ENCODE measurements at places on chromosomes 7 and 10.
A peak's percentile ranks its signal among the peaks of the same experiment; 100 is the strongest.

DNA sequence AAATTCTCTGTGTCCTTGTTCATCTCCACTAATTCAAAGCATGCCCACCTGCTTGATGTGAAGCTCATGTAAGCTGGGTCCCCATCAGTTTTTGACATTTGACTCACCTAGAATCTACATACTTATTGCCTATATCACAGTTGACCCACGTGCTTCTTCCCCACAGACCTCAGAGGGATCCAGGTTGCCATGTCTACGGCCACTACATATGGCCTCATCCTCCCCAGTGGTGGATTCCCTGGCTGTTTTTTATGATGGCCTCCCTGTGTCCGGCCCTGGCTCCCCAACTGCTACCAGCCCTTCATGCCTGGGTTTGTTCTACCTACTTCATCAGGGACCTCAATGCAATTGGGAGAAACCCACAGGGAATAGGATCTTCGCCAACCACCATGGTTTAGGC is 187.4 kb upstream of the GDF10 start:
- no peak for DNase-seq

GRCh38 chr7:5139998-5140397 is 50.0 kb upstream of the WIPI2 start:
- no peak for DNase-seq

DNA sequence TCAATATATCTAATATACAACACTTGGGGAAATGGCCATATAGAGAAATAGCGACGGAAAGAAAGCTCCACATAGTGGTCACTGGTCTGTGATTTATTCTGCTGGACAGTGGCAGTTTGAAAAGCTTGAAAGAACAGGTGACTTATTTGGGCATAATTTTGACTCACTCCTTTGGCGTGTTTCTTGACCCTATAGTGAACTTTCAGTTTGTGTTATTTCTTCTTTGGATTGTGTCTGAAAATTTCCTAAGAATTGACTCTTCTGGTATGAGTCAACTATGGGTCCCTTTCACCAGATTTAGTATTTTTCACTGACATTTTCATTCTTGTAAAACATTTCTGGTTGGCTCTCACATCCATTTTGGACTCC is 25.8 kb upstream of the IMMP2L start:
- no peak for DNase-seq

DNA sequence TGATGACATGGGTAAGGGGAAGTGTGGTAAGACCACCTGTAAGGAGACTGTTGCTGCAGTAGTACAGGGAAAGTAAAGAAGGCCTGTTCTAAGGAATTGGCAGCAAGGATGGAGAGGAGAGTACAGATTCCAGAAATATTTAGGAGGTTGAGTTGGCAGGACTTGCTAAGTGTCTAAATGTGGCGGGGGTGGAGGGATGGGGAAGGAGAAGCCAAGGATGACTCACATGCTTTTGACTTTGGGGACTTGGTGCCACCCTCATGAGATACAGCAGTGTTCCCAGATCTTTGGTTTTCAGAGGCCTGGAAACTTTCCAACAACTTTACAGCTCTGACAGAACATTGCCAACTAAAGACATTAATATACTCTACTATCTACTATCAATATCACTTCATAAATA is 45.4 kb downstream of the CDK6 start:
- no peak for DNase-seq

DNA sequence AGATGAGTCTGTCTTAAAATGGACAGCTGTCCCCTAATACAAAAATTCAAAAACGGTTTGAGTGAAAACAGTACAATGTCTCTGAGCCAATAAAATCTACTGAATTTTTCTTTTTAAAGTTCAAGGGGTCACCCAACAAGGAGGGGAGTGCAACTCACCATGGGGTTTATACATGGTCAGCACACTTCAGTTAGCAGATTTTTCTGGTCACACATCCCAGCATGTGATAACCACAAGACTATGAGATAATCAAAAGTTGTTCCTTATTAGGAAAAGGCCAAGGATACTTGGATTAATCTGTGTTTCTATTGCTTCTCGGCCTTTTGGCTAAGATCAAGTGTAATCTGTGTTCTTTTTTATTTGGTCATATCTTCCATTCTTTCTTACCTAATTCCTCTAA is 31.6 kb downstream of the ABCB5 start:
- DNase-seq: no peak

GRCh38 chr10:121079226-121079625 is 228.1 kb downstream of the WDR11 start:
- DNase-seq: no peak

- no peak for DNase-seq
Observed at GRCh38 chr7:152336754-152337368, 98.9 kb downstream of the KMT2C start.

GRCh38 chr10:7338469-7338868 is 72.4 kb downstream of the SFMBT2 start:
- DNase-seq: no peak

DNA sequence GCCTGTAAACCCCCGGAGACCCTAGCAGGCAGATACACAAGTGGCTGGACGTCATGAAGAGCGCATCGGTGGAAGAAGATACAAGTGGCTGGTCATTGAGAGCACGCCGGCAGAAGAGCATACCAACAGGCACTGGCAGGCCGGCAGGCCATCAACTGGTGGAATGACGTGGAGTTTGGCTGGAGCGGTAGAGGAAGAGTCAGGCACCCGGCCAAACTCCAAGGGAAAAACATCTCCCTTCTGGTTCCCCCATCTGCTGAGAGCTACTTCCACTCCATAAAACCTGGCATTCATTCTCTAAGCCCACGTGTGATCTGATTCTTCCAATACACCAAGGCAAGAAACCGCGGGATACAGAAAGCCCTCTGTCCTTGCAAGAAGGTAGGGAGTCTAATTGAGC is 113.4 kb upstream of the NPSR1 start:
- no peak for DNase-seq

- DNase-seq: no peak
Observed at GRCh38 chr7:129773871-129774270, 162.4 kb downstream of the NRF1 start.

- peak; percentile 63 for DNase-seq
Observed at GRCh38 chr7:132575419-132575981, 770 bp downstream of the PLXNA4 start.

DNA sequence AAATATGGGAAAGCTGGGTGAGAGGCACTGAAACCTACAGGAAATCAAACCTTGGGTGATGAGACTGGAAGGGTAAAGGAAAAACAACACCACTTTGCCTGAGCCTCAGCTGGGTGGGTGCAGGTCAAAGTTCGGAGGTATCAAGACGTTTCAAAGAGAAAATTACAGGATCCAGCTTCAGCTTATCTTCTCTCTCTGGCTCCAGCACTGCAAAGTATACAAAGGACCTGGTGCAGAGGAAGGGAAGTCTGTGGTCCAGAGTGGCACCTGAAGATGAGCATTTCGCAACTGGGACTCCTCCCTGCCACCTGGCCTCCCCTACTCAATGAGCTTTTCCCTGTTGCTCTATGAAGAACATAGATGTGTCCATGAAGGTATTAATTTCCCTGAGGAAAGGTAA is 6.4 kb upstream of the FXYD4 start:
- no peak for DNase-seq

DNA sequence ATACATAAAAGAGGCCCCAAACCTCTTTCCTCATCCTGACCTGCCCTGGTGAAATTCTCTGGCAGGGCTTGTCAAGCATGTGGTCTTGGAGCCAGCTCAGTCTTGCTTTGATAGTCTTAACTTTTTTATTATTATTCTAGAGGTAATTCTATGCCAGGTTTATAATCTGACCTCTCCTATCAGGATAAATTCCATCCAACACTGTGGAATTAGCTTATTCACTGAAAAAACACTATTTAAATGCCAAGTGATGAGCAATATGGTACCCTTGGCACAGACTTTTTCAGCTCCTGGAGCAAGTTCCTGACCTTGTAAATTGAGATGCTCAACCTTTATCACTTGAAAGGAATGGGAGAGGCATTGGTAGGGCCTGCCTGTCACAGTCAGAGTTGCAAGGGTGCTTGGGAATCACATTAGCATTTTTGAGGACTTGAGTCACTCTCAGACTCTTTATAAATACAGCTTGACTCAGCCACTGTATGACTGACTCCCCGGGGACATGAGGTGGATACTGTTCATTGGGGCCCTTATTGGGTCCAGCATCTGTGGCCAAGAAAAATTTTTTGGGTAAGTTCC is at the start of gene CPA4:
Gene CPA4, plus strand, starts transcription at position 480 of the 576 bp plus-strand sequence. Its CDS starts 20 bp downstream, at position 500.
- no peak for DNase-seq

DNA sequence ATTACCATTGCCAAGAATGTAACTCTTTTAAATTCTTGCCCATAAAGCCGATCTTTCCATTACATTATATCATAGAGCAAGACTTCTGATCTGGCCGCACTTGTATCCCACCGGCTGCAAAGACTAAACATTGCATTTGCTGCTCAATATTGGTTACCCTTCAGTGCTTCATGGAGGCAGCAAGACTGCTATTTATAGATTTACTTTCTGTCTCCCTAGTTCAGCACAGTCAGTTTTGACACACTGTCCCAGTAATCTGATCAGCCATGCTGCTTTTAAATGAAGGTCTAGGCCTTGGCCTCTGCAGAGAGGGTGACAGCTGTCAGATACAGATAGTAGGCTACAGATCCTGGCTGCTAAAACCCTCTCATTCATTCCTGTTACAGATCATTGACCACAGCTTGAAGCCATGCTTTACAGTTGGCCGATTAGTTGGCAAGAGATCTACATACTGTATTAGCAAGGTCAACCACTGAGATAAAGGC is 562.6 kb upstream of the GALNT17 start:
- DNase-seq: peak; percentile 88

- DNase-seq: no peak
Observed at GRCh38 chr7:105806592-105807447, 69.6 kb downstream of the ATXN7L1 start.

DNA sequence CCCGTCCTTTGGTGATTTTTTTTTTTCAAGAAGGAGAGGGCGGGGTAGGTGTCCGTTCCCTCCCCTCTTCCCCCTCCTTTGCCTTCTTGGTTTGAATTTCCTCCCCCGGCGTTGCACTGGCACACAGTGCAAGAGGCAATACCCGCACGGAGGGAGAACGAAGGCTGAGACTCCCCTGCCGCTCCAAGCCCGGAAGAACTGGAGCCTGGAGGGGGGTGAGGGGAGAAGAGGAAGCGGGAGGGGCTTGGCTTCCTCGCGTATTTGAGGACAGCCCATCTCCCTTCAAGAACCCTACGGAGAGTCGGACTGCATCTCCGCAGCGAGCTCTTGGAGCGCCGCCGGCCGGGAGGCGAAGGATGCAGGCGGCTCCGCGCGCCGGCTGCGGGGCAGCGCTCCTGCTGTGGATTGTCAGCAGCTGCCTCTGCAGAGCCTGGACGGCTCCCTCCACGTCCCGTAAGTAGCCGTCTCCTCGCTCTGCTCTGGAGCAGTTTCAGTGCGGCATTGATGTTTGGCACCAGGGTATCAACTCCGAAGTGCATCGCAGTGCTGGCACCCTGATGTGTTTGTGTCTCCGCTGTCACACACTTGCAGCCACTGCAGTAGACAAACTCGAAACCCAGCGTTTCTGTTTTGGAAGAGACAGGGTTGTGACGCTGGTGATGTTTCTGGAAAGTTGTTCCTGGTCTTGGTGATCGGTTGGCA is at the start of gene CNTNAP2:
Gene CNTNAP2, plus strand, starts transcription at position 281 of the 702 bp plus-strand sequence. Its CDS starts 76 bp downstream, at position 357.
- no peak for DNase-seq

GRCh38 chr10:75083972-75084833 is 27.3 kb upstream of the SAMD8 start:
- DNase-seq: no peak

GRCh38 chr7:64908358-64908757 is 5.3 kb downstream of the ZNF273 start:
- no peak for DNase-seq

DNA sequence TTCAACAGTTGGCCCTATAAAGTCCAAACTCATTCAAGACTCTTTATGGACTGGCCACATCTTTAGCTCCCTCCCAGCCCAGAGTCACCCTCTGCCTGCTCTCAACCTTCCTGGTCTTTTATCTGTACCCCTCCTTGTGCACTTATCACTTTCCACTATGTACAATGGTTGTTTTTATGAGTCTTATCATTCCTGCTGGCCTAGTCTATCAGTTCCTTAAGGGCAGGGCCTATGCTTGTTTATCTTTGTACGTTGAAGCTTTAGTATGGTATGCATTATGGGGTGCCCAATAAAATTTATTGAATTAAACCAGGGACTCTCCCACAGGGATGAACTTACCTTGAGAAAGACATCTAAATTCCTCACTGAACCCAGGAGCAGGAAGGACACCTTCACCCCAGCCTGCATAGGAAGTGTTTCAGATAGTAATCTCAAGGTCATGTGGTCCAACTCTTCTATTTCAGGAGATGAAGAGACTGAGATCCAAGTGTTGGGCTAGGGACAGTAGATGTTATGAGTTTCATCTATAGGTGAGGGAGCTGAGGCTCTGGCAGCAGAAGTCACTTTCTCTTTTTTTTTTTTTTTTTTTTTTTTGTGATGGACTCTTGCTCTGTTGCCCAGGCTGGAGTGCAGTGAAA is 13.3 kb upstream of the PDCD4 start:
- no peak for DNase-seq

GRCh38 chr7:44309271-44310091 is 15.9 kb downstream of the CAMK2B start:
- DNase-seq: no peak

DNA sequence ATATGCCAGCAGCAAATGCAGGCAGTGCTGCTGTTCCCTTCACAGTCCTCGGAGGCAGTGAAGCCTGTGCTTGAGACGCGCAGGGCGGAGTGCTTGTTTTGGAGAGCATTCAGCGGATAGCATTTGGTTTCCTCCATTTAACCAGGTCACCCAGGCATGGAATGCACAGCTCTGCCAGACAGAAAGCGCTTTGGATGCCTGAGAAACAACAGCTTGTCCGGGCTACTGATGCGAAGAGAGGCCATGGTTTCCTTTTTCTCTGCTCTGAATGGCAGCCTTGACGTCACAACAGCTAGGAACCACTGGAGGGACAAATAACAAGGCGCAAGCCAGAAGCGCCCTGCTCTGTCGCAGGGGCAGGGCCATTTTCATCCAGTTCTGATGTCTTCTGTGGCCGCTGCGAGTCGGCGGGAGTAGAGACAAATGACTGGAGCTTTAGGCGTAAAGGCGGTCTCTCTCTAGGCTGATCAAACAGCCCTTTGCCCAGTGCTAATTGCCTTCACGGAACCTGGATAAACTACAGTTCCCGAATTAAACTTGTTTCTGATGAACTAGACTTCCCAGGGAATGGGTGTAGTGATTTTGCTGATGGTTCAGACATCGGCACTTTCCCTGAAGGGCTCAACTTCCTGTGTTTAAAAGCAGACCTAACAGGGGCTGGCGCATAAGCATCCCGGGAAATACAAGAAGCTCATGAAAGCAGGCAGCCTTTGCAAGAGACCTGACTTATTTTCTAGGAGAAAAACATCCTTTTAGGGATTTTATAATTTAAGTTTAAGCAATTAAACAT is 187.6 kb upstream of the KLF14 start:
- DNase-seq: no peak

DNA sequence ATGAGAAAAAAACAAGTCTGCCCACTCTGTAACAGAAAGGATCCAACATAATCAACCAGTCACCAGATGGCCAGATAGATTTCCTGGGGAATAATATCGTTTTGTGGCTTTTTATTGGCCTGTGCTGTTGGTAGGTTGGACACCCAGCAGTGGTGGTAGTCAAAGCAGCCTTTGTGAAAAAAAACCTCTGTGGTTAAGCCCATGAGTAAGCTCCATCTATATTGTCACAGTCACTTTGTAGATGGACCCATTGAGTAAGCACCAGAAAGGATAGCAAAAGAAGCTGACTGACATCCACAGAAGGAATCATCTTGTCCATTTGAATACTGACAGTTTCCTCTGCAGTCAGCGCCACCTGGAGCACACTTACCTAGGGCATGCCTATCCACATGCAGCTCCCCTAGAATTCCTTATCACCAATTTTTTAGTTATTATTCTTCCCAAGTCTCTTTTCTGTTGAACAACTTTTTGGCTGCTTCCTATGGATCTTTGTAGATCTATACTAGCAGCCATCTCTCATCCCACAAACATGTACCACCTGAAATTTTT is 96.9 kb downstream of the IQUB start:
- no peak for DNase-seq
